ENCODE measurements at places on chromosomes 12 and 14. TPM values are rescaled to one million over a fixed set of nuclear protein-coding genes. Genes with fewer than 3 reads are reported as not detected.

- DNase-seq: no peak
Measured at GRCh38 chr14:36301159-36301558, 19.3 kb downstream of the MBIP start.

DNA sequence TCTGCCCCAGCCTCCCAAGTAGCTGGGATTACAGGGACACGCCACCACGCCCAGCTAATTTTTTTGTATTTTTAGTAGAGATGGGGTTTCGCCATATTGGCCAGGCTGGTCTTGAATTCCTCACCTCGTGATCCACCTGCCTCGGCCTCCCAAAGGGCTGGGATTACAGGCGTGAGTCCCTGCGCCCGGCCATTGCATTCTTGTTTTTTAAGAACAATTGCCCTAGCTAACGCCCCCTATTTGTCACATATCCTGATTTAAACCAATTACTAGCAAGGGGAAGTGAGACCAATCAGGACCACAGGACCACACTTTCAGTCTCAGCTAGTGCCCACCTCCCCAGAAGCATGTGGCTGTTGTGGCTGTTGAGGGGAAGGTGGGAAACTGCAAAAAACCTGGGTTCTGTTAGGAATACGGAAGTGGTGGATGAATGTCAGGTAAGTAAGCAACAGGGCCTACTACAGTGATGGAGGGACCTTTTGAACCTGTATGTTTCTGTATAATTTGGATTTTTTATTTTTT is 37.8 kb upstream of the NFYB start:
- DNase-seq: no peak

DNA sequence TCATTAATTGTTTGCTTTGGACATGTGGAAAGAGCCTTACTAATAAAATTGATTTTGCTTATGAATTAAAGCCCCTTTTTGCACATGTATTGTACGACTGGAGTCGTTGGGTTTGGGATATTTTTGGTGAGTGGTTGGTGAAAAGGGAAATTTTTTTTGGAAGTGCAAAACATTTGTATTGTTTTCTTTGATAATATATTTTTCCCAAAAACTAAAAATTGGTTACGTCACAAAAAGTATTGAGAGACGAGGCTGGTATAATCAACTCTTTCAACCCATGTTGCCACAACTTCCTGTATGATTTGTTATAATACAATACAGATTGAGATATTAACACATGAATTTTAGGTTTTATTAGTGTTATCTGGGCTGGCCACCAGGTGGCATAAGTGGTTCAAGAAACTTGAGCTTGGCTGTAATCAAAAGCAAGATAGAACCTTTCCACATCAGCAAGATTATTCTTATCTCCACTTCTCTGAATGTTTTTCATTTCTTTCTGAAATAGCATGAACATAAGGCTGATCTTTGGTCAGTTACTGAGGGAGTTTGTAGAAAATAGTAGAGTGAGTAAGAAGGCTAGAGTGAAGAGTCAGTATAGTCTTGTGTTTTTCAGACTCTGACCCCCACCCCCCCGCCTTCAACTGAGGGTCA is 8.7 kb downstream of the NGDN start:
- DNase-seq: peak; percentile 24

DNA sequence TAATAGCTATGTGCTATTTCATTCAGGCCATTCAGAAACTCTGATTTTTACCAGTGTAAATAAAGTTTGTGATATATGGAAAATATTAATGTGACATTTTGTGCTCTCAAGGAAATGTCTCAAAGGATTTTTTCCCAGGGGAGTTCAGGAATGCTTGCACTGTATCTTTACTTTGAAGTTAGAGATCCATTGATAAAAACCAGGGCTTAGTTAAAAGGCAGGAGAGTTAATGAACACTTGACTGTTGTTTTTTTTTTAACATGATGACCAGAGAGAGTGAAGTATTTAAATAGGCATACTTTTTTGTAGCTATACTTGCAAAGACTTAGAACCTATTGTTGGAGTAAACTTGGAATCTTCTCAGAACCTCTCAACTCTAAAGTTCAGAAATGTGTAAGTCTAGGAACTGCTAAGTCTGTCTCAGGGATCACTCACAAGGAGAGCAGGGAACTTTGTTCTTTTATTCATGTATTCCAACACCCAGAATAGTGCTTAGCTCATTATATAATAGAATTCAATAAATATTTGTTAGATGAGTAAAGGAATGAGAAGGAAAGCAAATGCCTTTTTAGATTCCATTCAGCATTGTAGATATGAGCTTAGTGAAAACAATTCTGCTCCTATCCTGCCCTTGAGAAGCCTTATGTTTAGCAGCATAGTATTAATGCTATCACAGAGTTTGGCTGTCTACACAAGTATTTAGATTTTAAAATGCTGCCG is 117.5 kb downstream of the DAAM1 start:
- no peak for DNase-seq

GRCh38 chr12:52257074-52257551 is 17.3 kb upstream of the KRT86 start:
- no peak for DNase-seq

GRCh38 chr12:59890896-59891579 is 295.2 kb downstream of the SLC16A7 start:
- DNase-seq: no peak

DNA sequence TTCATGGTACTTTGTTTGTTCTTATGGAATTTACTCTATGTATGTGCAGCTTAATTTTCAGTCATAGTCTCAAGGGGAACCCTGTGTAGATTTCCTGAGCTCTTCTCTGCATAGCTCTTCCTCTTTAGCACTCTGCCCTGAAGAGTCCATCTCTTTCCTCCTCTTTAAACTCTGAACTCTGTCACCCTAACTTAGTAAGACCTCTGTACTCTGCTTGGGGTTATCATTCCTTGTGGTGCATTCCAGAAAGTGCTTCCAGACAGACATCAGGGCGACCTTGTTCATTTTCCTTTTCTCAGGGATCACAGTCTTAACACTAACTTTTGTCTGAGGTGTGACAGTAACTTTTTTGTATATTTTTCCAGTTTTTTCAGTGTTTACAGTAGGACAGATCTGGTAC is 179.3 kb downstream of the RAD51B start:
- DNase-seq: no peak

DNA sequence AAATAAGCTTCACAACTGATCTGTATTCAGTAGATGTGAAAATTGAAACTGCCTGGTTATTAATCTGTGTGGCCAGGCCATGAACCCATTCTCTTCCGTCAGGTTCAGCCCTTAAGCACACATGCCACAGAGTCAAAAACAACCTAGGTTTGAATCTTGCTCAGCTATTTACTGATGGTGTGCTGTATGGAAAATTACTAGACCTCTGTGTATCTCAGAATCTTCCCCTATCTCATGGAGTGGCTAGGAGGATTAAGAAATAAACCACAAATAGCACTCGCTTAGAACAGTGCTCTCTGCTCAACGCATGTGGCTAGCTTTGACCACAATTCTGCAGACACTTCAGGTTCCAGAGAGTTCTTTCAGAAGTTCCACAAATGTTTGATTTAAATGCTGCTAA is 240.7 kb upstream of the PLEKHG7 start:
- no peak for DNase-seq

GRCh38 chr12:7948589-7949260 is 12.7 kb upstream of the SLC2A3 start:
- no peak for DNase-seq

DNA sequence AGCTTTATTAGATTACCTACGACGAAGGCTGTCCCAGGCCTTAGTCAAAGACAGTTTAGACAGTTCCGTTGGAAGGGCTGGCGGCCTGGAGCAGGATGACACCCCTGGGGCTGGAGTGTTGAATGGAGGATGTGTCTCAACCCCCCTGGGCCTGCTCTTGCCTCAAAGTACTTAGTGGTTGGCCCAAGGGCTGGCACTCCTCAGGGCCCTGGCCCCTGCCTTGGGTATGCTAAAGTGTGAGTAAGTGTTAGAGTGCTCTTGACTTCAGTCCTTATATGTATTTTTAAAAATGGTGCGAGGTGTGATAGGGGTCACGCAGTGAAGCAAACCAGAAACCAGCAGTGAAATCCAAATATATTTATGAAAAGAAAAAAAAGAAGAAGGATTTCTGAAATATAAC is 261.6 kb downstream of the KTN1 start:
- no peak for DNase-seq

GRCh38 chr14:96617635-96618034 is 115.5 kb downstream of the PAPOLA start:
- no peak for DNase-seq

GRCh38 chr14:93832081-93832480 is 43.8 kb upstream of the PRIMA1 start:
- no peak for DNase-seq

DNA sequence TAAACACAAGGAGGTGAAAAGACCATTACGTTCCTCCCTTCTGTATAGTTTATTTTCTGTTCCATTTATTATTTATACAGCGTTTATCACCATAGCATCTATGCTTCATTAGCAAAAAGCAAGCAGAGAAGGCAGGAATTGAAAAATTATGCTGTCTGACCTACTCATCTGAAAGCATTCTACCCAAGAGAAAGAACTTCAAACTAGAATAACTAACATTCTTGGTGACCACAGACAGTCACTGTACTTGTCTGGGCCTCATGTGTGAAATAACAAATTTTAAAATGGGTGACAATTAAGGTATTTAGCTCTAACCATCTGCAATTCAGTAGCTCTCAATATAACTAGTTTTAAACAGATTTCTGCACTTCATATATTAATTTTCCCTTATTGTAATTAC is 29.3 kb upstream of the PDE3A start:
- DNase-seq: no peak

- no peak for DNase-seq
Measured at GRCh38 chr12:574475-575128, 88.6 kb downstream of the NINJ2 start.

DNA sequence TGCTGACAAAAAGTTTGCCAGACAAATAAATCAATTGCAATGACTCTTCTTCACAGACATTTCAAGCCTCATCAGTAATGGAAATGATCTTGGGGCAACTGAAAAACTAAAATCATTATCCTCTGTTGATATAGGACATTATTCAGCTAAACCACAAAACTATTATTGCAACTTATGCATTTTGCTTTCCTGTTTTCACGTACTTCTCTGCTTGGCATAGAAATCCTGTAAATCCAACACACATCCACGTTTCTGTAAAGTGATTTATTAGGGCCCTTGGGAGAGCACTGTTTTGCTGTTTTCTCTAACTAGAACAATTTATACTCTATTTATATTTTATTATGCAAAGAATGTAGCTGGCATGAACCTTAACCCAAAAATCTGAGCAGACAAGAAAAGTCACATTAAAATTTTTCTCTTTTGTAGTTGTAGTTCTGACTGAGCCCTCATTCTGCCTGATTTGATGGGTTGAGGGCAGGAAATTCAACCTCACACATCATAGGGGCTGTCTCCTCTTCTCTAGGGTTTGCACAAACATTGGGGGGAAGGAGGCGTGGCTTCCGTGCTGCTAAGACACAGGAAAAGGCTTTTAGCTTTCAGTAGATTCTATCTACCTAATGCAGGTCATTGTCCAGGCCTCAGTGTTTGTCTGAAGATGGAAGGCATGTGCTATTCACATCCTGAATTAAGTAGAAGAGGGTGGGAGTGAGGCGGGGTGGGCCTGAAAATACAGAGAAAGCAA is 11.5 kb upstream of the NUP107 start:
- DNase-seq: no peak

DNA sequence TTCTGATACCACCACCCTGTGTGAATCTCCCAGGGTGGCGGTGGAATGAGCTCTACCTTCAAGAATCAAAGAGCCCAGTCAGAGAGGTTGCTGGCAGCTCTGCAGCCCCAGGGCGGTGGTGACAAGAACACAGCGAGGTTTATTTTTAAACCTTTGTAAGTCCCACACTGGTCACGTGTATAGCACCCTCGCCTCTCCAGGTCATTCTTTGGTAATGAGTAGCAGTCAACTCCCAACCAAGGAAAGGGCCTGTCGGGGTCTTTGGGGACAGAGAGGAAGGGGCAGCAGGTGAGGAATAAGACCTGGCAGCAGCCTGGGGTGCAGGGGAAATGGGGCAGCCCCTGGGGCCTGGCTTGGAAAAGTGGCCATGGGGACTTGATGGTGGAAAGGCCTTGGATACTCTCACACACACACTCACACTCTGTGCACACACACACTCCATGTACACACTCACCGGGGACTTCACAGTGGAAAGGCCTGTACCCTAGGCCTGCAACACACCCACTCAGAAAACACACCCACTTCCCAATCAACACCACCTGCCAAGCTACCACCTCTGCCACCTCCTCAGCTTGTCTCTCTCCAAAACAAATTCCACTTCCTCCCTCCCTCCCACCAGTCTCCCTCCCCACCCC is 178.6 kb downstream of the DPF3 start:
- DNase-seq: no peak

- no peak for DNase-seq
Measured at GRCh38 chr12:86170051-86170450, 86.1 kb downstream of the MGAT4C start.

GRCh38 chr12:72053604-72054003 is 115.0 kb downstream of the TPH2 start:
- DNase-seq: no peak

DNA sequence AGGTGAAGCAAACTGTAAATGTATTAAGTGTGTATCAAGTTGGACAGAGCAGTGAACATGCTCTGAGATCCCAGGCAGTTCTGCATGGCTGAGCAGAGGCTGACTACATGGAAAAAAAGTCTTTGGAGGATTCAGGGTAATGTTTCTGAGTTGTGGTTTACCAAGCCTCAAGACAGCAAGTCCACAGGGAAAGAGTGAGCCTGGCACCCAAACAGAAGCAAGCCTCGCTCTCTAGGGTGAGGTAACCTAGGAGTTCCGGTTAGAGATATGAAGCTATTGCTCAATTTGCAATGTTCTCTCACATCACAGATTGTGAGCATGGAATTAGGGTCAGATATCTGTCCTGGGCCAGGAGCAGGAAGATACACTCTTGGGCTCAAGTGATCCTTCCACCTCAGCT is 158.6 kb downstream of the MON2 start:
- no peak for DNase-seq

- no peak for DNase-seq
Measured at GRCh38 chr14:47262801-47263200, 412.6 kb downstream of the MDGA2 start.

IFI27 gene
- polyA plus RNA-seq: 4.2 TPM

KIF26A gene
- 9.1 TPM for polyA plus RNA-seq

GNPNAT1 gene
- 40.3 TPM for polyA plus RNA-seq

RERG gene
- 39.1 TPM for polyA plus RNA-seq

ZFP36L1 gene
- polyA plus RNA-seq: 218 TPM

SYNDIG1L gene
- 0.24 TPM for polyA plus RNA-seq

SERPINA1 gene
- 65.0 TPM for polyA plus RNA-seq

CAND1 gene
- polyA plus RNA-seq: 213 TPM

ACRBP gene
- 4.6 TPM for polyA plus RNA-seq

P2RX2 gene
- 1.1 TPM for polyA plus RNA-seq

OR4E2 gene
- not detected for polyA plus RNA-seq

All from right renal cortex interstitium (tissue), 3 donors.